ENCODE measurements at places on chromosomes 12 and 14.

DNA sequence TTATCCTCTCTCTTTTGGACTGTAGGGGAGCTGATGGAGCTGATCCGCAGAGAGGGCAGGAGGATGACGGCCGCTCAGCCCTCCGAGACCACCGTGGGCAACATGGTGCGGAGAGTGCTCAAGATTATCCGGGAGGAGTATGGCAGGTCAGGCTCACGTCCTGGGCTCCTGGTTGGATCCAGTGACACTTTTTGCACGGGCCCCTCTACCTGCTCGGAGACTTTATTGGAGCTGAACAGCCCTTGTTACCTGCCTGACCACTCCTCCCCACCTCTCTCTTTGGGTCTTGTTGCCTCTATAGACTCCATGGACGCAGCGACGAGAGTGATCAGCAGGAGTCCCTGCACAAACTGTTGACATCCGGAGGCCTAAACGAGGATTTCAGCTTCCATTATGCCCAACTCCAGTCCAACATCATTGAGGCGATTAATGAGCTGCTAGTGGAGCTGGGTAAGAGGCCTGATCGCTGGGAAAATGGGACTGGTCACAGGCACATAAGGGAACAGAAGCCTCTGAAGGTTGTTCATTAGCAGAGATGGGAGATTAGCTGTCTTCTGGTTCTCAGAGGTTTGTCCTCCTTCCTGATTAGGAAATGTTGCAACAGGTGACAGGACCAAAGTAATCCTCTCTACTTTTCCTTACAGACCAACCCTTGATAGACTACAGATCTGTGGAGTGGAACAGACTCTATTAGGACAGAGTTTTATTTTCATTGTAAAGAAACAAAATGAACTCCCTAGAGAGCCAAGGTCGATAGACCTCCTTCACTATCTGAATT lies 718 bp downstream of the EIF2B2 start:
- no peak for DNase-seq

DNA sequence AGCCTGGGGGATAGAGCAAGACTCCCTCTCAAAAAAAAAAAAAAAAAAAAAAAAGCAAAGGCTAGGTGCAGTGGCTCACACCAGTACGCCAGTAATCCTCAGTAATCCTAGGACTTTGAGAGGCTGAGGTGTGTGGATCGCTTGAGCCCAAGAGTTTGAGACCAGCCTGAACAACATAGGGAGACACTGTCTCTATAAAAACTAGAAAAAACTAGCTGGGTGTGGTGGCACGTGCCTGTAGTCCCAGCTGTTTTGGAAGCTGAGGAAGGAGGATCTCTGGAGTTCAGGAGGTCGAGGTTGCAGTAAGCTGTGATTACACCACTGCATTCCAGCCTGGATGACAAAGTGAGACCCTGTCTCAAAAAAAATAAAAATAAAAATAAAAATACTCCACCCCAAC lies 8.9 kb upstream of the RBM25 start:
- DNase-seq = no peak

GRCh38 chr14:32728976-32729375 lies 209.7 kb upstream of the NPAS3 start:
- no peak for DNase-seq

- DNase-seq = no peak
Observed at GRCh38 chr14:99389174-99389826, 91.4 kb downstream of the SETD3 start.

DNA sequence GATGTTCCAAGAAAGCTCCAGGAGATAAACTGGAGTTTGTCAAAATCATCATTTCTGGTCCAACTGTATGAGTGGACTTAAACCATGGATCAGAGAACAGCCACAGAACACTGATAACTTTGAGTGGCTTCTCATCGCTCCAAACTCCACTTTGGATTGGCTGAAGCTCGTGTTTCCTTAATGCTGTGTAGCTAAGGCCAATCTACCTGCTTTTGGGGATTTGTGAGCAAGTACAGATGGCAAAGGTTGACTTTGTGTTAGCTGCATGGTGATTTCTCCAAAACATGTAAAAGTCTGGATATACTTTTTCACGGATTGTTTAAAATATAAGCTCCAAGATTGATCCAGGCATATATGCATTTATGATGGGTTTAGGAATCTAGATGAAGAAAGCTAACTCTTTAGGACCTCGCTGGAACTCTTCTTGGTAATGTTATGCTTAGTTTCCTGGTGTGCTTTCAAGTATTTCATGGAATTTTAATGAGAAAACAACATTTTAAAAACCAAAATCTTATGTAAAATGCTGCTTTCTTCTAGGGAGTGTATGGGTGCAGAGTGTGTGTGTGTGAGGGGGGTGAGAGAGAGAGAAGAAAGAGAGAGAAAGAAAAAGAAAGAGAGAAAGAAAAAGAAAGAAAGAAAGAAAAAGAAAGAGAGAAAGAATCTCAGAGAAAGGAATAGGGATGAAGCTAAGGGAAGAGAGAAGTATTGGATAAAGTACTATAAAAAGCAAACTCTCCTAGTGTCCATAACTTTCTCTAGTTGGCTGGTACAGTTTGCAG lies 11.6 kb upstream of the PAX9 start:
- no peak for DNase-seq

DNA sequence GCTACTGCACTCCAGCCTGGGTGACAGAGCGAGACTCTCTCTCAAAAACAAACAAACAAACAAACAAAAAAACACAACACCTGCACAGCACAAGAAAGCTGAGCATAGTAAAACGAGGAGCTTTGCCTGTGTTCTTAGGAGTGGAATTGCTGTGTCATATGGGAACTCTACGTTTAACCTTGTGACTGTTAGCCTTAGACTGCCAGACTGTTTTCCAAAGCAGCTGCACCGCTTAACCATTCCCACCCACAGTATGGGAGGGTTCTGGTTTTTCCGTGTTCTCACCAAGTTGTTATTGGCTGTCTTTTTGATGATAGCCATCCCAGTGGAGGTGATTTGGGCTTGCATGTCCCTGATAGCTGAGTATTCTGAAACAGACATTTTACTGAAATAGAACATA lies 9.2 kb downstream of the WNT5B start:
- DNase-seq = no peak

- peak; percentile 52 for DNase-seq
Observed at GRCh38 chr14:61145034-61145902, 135.9 kb downstream of the TMEM30B start.

- no peak for DNase-seq
Observed at GRCh38 chr14:92037989-92038388, 1.9 kb downstream of the TRIP11 start.

- no peak for DNase-seq
Observed at GRCh38 chr14:31027847-31028246, 1.7 kb upstream of the STRN3 start.

DNA sequence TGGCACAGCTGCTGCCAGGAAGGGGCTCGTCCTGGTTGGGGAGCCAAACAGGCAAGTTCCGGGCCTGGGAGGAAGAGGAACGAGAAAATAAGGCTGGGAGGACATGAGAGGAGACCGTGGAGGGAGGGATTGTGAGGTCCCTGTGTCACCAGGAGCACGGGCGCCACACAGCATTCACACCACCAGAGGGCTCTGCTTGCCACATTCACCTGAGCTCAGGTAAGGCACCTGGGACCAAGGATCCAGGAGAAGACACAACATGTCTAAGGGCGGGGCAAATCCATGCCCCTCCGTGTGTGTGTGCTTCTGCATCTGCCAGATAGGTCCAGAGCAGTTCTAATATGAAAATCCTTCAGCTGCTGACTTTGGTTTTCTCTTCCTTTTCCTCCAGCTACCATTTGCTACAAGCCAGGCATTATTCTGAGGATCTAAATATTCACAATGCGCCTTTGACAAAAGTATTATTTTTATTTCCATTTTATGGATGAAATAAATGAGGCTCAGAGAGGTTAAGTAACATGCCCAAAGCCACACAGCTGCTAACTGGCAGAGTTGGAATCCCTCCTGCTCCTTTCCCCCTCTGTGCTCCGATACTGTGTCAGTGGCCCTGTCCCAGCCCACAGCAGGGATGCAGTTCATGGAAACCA lies 14.6 kb downstream of the RAPGEF3 start:
- no peak for DNase-seq

GRCh38 chr14:85308531-85309300 lies 221.2 kb upstream of the FLRT2 start:
- no peak for DNase-seq

DNA sequence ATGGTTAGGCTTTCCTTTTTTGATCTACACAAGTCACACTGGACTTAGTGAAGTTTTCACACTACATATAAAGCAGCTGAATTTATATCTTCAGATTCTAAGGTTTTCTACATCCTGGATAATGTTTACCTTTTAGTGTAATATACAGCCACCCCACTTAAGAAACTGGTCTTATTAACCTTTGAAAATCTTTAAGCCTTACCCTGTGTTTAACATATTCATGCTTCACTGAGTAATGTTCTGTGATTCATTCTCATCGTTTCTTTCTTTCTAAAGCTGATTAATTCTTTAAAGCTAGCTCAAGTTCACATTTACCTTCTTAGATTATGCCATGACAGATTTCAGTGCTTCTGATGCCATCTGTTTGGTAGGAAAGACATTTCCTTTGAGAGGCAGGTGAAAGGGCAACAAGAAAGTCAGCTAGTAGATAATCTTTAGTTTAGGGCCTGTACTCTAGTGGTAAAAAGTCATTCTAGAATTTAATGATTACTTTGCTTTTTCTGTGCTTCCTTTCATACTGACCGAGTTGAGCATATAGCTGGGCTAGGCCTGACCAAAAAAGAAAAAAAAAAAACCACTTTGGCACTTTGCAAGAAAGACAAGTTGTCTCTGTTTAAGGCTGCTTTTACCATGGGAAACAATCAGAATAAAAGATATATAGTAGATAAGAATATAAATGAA lies 690.9 kb upstream of the FBXO33 start:
- DNase-seq = no peak

DNA sequence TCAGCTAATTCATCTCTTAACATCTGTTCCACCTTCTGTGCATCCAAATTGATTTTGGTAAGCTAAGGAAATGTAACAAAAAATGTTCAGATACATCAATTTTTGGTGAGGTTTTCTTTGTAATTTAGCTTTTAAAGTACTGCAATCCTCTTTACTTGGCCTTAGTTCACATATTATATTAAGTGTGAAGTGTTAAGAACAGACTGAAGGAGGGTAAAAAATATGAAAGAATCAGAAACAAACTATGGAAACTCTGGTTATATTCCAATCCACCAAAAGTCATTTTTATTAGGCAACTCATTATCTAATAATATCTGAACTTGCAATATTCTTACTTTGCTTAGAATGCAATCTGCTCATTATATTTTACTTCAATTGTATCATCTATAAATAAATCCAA lies 49.1 kb downstream of the CEP290 start:
- DNase-seq = peak; percentile 48

DNA sequence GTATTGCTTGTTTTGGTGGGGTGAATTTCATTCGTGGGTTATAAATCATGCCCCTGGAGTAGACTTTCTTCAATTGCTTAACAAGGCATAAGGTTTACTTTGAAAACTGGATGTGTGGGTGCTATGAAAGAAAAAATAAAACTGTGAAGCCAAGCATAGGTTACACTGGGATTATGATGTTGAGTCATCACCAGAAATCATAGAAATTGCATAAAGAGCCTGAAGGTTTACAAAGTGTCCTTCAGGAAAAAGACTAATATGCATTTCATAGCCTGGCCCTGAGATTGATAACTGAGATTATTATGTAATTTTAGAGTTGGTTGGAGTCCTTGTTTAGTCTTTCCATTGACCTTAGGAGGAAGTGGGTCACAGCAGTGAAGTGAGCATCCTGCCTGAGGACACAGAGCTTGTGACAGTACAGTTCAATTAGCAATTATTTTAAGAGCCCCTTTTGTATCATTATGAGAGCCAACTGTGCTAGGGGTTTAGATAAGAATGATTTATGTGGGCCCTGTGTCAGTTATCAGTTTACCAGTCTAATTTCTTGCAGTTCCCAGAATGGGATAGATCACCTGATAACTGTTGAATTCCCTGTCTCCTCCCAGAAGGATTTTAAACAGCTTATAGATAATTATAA lies 13.6 kb downstream of the LRRK2 start:
- no peak for DNase-seq

GRCh38 chr14:50624447-50624846 lies 43.7 kb downstream of the SAV1 start:
- no peak for DNase-seq

GRCh38 chr14:23327947-23328744 lies 6.9 kb downstream of the PABPN1 start:
- DNase-seq = peak; percentile 56

GRCh38 chr12:9349888-9350885 lies 142.0 kb upstream of the PZP start:
- DNase-seq = no peak

- DNase-seq = no peak
Observed at GRCh38 chr12:89319122-89319521, 33.2 kb downstream of the DUSP6 start.

DNA sequence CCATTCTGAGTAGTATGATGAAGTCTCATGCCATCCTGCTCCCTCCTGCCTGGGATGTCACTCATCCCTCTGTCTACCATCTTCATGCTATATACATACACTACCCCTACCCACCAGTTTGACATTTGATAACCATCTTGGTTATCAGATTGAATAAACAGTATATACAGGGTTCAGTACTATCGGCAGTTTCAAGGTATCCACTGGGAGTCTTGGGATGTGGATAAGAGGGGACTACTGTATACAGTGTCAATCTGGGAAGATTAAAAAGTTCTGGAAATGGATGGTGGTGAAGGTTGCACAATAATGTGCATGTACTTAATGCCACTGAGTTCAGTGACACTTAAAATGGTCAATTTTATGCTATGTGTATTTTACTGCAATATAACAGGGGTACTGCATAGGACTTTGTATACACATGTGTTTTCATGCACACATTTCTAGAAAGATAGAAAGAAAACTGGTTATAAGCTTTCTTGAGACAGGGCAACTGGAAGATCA lies 22.1 kb downstream of the SPPL3 start:
- no peak for DNase-seq

DNA sequence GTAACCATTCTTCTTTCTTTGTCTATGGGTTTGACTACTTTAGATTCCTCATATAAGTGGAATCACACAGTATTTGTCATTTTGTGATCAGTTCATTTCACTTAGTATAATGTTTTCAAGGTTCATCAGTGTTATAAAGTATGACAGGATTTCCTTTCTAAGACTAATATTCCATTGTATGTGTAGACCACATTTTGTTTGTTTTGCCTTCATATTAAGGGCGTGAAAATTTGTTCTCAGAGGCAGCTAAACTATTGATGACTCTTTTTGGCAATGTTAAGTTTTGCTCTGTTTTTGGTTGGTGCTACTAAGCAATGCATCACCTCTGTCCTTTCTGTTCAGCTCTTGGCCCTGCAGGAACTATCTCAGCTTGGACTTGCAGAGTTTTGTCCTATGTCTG lies 1.7 kb upstream of the KLRG1 start:
- DNase-seq = no peak

- DNase-seq = no peak
Observed at GRCh38 chr14:104926619-104927431, 2.1 kb downstream of the PLD4 start.

GRCh38 chr12:121252712-121253345 lies 42.9 kb downstream of the P2RX4 start:
- DNase-seq = no peak

GRCh38 chr12:32989705-32990104 lies 93.1 kb upstream of the PKP2 start:
- DNase-seq = no peak

- DNase-seq = no peak
Observed at GRCh38 chr12:15205341-15206010, 15.7 kb downstream of the RERG start.
